LoVo (cell line): ENCODE measurements at places on chromosomes 7 and 10.
A peak's percentile ranks its signal among the peaks of the same experiment; 100 is the strongest.

- DNase-seq: no peak
Observed at GRCh38 chr10:53904506-53905241, 896.4 kb downstream of the PCDH15 start.

GRCh38 chr10:3467052-3467951, 294.7 kb upstream of the PITRM1 start:
- DNase-seq: peak; percentile 91

GRCh38 chr7:77245015-77245755, 45.6 kb upstream of the FGL2 start:
- no peak for DNase-seq

- DNase-seq: no peak
Observed at GRCh38 chr7:158014976-158015375, 572.6 kb downstream of the PTPRN2 start.

- DNase-seq: no peak
Observed at GRCh38 chr7:28570113-28570969, 158.0 kb downstream of the CREB5 start.

GRCh38 chr7:135414850-135415439, 95.0 kb downstream of the CNOT4 start:
- DNase-seq: peak; percentile 33

DNA sequence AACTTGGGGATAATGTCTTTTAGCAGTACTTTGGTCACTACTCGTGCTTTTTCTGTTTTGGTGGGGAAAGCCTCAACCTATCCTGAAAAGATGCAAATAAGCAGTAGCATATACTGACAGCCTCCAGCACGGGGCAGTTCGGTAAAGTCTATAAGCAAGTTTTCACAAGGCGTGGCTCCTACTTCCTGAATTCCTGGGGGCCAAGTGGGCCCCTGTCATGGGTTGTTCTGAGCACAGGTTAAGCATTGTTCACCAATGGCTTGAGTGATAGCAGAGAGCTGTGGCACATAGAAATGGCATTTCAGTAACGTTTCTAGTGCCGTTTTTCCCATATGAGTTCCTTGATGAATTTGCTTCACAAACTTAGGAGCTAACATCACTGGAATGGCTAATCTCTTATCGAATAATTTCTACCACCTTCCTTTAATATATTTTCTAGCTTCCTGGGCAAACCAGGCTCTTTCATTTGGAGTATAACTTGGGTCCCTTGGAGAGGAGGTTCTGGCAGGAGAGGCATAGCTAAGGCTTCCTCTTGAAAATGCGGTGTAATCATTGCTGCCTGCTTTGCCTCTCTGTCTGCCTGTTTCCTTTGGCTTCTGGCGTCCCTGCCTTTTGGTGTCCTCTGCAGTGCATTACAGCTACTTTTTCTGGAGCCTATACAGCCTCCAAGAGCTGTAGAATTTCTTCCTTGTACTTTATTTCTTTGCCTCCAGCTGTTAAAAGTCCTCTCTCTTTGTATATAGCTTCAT, 11.7 kb upstream of the ZNF239 start:
- no peak for DNase-seq

- peak; percentile 54 for DNase-seq
Observed at GRCh38 chr7:98163704-98164494, 47.3 kb upstream of the BHLHA15 start.

GRCh38 chr10:14384915-14385314, 54.2 kb upstream of the FRMD4A start:
- DNase-seq: no peak

DNA sequence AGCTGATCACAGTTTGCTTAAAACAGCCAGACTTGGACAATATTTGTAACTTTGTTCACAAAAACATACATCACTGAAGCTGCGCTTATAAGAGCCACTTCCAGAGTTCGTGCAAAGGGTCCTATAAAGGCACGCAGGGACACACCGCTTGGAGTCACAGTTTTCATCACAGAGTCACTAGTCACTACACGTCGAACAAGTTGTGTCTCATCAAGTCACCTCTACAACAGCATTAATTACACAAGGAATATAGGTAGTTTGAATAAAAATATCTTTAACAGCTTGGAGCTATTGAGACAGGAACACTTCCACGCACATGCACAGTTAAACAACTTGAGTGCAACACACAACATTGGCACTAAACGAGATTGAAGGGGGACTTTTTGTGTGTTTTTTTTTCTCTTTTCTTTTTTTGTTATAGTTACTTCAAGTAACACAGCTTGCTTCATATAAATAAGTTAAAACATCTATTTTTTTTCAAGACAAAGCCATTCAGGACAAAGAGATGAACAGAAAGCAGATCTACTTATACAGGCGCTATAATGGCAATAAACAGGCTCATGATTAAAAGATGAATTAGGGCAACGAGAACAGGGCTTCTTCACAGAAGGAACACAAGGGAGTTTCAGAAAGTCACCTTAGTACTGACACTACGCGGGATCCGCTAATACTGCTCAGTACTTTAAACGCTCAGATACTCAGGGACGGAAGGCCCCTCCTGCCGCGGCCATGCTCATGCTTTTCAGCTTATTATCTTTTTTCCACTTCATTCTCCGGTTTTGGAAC, 2.2 kb downstream of the HOXA5 start:
- DNase-seq: no peak

GRCh38 chr10:97179731-97180362, 5.9 kb downstream of the SLIT1 start:
- DNase-seq: no peak

DNA sequence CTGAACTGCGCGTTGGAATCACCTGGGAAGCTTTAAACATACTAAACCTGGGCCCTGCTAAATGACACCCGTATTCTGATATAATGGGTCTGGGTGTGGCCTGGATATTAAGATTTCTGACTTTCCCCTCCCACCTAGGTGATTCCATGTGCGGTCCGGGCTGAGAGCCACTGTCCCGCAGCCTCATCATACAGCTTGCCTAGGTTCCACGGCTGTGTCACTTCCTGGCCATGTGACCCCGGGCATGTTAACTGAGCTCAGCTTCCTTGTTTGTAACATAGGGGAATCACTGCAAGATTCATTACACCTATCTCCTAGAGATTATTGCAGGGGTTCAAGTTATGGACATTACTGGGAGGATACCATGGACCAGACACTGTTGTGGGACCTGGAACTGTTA, 472.7 kb upstream of the GALNT17 start:
- no peak for DNase-seq

DNA sequence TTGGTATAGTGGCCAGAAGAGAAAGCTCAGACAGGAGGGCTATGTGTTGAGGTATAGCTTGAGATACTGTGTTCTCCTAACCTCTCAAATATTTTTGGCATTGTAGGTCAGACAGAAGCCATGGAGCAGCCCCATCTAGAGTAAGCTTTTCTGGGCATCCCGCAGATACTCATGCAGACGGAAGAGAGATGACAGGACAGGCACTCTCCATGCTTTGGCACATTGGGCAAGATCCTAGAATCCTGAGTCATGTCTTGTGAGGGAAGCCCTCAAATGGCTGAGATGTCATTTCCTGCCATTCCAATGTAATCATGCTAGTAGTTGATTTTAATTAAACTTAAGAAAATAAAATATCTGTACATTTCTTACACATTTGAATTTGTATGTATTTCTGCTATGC, 16.8 kb upstream of the KIF20B start:
- DNase-seq: no peak

- no peak for DNase-seq
Observed at GRCh38 chr10:125161707-125162119, 1.4 kb upstream of the CTBP2 start.

- DNase-seq: no peak
Observed at GRCh38 chr10:96448021-96448457, 65.7 kb downstream of the TLL2 start.

DNA sequence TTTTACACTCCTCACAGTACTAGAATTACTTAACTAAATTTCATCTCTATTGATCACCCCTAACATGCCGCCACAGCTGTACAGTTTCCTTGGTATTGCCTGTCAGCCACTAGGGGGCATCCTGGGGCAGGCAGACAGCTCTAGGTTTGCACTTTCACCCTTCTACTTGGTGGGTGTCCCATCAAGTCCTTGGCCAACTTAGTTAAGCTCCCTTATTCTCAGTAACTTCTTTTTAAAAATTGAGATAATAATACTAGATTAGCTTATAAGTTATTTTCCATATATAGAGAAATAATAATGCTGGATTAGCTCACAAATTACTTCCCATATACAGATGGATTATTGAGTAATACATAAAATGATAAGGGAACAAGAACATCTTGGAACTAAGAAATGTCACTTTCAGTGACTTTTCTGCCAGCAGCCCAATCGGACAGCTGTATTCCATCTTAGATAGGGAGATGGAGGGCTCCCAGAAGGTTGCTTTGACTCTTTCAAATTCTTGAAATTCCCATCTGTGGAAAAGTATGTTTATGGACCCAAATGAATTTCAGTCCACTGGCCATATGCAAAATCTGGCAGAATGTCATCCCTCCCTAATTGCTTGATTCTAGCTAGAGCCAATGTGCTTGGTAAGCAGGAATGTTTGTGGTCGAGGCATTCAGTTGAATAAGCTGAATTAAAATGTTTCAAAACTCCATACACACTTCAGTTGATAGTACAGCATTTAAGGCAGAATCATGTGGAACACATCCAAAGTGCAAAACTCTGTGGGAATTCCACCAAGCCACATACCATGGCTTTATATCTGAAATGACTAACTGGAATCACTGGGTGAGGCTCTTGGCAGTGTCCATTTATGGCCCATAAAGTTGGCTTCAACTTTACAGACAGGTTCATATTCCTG, 309.7 kb downstream of the CSTF2T start:
- peak; percentile 84 for DNase-seq

DNA sequence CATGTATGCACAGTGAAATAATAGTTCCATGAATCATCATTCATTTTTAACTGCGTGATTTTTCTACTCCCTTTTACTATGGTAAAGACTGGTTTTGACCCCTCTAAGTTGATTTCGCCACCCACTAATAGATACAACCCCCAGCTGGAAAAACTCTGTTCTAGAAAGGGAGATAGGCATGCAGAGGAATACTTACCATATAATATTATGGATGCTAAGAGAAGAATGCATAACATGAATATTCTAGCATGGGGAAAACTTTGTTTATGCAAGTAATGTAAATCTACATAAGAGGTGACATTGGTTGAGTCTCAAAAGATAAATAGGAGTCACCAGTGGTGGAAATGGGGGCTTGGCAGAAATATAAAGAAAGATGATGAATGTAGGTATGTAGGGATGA, 97.3 kb upstream of the MBL2 start:
- DNase-seq: no peak

DNA sequence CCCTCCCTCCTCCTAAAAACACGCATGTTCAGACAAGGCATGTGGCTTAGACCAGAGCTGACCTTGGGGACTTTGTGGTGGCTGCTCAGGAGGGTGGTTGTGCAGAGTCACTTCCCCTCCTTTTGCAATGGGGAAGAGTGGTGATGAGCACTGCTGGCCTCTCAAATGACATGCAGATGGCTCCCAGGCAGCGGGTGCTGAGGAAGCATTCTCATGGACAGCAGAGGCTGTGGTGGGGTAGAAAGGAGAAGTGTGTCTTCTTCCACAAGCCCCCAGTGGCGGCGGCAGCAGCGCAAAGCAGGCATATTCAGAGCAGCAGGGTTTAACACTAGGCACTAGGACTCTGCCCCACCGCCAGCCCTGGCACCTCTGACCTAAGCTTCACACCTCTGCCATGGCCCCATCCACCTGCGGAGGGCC, 105.9 kb upstream of the ANLN start:
- DNase-seq: no peak

DNA sequence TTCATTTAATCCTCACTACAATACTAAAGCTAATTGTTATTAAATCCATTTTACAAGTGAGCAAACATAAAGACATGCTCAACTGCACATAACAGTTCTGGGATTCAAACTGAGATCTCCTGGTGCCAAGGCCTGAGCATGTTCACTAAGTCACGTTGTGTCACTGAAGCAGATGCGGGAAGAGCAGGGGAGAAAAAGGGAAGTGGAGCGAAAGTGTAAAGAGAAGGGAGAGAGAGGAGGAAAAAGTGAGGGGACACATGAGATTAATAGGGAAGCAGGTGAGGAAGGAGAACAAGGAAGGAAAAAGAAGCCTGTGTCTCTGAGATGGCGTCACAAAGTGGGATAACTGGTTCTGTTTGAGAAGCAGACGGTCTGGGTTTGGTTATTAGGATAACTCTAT, 38.9 kb upstream of the KAT6B start:
- DNase-seq: no peak

DNA sequence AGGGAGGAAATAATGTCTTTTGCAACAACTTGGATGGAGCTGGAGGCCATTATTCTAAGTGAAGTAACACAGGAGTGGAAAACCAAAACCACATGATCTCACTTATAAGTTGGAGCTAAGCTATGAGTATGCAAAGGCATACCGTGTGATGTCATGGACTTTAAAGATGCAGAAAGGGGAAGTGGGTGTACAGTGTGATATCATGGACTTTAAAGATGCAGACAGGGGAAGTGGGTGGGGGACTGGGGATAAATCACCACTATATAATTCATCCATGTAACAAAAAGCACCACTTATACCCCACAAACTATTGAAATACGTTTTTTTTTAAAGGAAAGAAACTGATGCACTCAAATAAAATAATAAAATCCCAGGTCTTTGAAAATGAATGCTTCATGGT, 29.5 kb downstream of the LYZL2 start:
- no peak for DNase-seq

DNA sequence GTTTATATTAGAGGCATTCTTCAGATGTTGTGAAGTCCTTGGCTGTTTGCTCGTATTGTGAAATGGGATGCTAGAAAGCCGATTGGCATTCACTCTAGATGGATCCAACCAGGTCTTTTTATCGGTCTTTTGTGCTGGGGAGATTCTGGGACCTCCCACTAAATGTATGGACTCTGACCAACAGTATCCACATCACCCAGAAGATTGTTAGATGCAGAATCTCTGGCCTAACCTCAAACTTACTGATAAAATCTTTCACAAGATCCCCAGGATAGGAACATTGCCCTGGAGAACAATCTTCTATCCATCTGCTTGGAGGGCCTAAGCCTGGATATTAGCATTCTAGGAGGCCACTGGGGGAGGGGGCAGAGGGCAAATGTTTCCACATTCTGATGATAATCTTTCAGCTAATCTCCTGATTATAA, 160.9 kb downstream of the PLXDC2 start:
- DNase-seq: no peak

GRCh38 chr7:322708-323111, 32.7 kb downstream of the FOXL3 start:
- no peak for DNase-seq

DNA sequence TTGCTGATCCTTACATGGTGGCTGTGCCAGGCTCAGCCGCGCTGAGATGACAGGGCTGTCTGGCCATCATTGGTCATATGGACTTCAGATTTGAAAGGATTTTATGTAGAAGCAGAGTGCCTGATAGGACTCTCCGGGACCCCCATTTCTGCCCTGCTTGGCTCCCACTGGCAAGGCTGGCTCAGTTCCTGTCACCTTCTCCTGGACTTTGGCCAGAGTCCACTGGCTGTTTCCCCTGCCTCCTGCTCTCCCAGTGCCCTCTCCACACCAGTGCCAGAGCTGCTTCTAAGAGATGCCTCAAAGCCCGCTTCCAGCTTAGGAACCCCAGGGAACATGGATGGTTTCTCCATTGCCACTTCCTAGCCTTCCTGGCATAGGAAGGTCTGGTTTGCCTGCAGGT, 5.1 kb upstream of the SH2D4B start:
- no peak for DNase-seq
